ENCODE measurements at places on chromosomes 2 and 18.

DNA sequence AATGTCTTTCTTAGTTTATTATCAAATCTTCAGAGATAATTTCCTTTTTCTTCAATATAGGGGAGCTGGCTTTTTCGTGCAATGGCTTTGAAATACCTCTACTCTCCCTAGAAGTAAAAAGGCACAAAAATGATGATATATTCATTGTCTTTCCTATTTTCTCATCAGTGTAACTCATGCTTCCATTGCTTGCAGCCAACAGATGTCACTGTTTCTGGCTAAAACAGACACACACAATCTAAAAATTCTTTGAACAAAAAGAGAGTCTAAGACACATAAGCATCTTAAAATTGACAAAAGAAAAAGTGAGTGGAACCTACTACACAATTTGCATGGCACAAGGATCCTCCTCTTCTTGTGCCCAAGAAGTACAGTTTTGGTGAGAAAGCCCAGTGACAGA is 448.7 kb upstream of the VRK2 start:
- no peak for DNase-seq

- no peak for DNase-seq
Observed at GRCh38 chr2:229408962-229409361, 137.9 kb upstream of the PID1 start.

- DNase-seq, result no peak
Observed at GRCh38 chr2:155871940-155872339, 460.6 kb downstream of the NR4A2 start.

DNA sequence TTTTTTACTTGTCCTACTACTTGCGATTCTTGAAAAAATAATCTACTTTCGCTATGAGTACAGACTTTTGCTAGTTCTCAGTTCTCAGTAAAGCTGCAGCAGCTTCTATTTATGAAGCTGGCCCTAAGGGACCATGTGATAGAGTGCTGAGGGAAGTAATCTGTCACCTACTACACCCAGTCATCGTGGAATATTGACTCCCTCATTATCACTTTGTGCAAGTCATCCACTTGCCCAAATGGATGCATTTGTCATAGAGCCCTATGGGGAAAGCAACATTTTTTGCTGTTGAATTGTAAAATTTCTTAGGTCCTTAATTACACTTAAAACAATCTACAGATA is 1919.8 kb downstream of the SUCLG1 start:
- no peak for DNase-seq

DNA sequence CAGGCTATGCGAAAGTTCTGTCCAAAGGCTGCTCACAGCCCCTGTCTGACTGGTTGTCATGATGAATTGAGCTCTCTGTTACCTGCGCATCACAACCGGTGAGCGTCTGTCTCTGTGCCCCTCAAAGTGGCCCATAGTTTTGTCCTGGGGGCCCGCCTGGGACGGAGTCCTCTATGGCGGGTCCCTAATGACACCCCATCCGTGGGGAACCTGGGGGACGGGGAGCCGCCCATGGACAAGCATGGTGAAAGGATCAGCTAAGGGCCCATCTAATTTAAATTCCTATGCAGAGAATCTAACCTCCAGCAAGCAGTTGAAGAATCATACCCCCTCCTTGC is 473 bp downstream of the ELMOD3 start:
- no peak for DNase-seq

DNA sequence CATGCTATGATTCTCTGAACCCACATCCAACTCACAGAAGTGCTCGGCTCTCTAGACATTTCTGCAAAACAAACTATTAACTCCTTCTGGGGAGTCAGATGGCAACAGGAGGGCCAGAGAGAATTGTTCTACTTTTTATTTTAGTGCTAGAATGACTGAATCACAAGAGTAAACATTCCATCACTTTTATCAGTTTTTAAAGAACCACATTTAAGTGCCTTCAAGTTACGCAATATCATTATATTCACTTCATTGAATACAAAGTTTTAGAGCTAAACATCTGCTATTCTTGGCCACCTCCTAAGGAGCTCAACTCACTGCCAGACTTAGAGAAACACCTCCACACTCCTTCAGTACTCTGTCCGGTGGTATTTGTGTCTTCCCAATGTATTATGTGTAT is 22.4 kb downstream of the B4GALT6 start:
- no peak for DNase-seq
